ENCODE measurements at places on chromosomes 3 and 15.

DNA sequence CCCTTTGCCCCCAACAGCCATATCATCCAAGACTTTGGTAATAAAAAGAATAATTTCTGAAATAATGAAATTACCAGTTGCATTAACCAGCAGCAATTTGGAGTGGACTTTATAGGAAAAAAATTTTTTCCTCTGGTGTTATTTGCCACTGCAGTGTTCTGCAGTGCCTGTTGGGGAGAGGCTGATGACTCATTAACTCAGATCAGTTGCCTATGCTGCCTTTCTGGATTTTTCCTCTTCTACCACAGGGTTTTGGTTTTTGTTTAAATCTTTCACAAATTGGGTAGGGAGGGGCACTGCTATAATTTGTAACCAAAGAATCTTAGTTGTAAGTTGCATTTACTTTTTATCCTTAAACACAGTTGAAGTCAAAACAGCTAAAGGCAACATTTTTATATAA is 22.7 kb downstream of the ATP6V1A start:
- DNase-seq: no peak

GRCh38 chr15:35448294-35448693 is 97.7 kb downstream of the DPH6 start:
- DNase-seq: no peak

DNA sequence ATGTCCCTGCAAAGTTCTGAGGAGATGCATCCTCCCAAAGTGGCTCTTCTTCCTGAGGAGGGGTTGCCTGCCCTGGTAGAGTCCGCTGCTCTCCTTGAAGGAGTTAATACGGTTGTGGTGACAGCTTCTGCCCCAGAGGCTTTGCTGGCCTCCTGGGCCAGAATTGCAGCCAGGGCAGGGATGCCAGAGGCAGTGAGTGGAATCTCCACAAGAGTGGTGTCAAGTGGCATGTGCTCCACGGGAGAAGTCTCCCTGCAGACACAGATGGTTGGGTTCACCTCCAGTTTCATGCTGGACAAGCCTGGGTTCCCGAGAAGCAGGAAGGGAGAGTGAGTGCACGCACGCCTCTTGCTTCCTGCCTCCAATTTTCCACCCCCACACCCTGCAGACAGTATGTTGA is 105.5 kb downstream of the SLC25A26 start:
- DNase-seq: no peak

DNA sequence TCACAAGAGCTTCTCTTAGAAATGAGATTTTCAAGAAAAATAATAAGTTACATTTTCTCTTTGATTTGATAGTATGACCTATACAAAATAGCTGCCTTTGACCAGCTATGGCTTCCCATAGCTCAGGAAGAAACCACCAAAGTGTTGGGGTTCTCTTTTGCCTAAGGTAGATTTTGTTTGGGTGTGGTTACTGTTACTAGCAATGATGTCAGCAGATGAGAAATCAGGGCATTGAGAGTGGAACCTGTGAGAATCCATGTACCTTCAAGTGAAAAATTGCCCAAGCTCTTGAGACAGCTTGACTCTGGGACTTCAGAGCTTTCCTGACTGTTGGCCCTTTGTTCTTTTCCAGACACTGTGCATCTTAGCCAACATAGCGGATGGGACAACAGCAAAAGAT is 45.6 kb downstream of the NME9 start:
- no peak for DNase-seq

DNA sequence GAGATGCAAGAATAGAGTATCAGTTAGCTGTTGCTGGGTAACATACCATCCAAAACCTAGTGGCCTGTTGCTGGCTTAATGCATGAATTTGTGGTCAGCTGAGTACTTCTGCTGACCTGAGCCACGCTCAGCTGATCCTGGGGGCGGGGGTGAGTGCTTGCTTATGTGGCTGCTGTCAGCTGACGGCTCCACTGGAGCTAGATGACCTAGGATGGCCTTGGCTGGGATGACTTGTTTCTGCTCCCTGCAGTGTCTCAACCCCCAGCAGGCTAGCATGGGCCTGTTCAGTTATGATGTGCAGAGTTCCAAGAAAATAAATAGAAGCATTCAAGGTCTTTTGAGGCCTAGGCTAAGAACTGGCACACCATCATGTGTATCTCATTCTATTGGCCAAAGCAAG is 63.9 kb downstream of the FBLN2 start:
- DNase-seq: no peak

DNA sequence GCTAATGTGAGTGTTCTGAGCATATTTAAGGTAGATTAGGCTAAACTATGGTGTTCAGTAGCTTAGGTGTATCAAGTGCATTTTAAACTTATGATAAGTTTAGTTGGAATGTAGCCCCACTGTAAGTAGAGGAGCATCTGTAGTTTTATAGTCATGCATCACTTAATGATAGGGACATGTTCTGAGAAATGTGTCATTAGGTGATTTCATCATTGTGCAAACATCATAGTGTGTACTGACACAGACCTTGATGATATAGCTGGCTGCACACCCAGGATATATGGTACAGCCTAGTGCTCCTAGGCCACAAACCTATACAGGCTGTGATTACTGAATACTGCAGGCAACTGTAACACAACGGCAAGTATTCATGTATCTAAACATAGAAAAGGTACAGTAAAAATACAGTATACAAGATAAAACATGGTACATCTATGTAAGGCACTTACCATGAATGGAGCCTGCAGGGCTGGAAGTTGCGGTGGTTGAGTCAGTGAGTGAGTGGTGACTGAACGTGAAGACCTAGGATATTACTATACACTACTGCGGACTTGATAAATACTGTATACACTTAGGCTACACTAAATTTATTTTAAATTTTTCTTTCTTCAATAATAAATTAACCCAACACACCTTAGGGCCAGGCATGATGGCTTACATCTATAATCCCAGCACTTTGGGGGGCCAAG is 17.9 kb downstream of the DNAH1 start:
- DNase-seq: no peak
